H4 (cell line): ENCODE measurements at places on chromosomes 4 and X. TPM values are rescaled to one million over a fixed set of nuclear protein-coding genes. Genes with fewer than 3 reads are reported as not detected.

- DNase-seq = no peak
Observed at GRCh38 chr4:105273230-105273629, 126.6 kb downstream of the TET2 start.

GRCh38 chrX:103666202-103667107, 20.0 kb downstream of the MORF4L2 start:
- no peak for DNase-seq

DNA sequence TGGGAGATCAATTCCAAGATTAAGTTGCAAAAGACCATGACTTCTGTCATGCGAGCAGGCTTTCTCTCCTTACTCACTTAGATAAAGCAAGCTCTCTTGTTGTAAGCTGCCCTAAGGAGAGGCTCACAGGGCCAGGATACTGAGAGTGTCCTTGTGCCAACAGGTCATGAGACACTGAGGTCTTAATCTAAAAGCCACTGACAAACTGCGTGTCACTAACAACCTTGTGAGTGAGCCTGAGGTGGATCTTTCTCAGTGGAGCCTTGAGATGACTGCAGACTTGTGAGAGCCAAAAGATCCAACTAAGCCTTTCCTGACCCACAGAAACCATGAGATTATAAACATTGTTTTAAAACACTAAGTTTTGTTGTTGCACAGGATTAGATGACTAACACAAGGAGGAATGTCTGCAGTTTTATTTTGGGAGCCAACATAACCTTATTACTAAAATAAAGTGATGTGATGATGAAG, 170.5 kb downstream of the SLC39A8 start:
- peak; percentile 79 for DNase-seq

GRCh38 chr4:19583827-19584569, 667.7 kb upstream of the SLIT2 start:
- DNase-seq = peak; percentile 12

- DNase-seq = no peak
Observed at GRCh38 chrX:14440106-14440505, 89.2 kb upstream of the GLRA2 start.

MAGEA8 gene
- total RNA-seq = not detected in 2 replicates
